Caki2 (cell line): ENCODE measurements at places on chromosomes 1 and 21.
A peak's percentile ranks its signal among the peaks of the same experiment; 100 is the strongest.

DNA sequence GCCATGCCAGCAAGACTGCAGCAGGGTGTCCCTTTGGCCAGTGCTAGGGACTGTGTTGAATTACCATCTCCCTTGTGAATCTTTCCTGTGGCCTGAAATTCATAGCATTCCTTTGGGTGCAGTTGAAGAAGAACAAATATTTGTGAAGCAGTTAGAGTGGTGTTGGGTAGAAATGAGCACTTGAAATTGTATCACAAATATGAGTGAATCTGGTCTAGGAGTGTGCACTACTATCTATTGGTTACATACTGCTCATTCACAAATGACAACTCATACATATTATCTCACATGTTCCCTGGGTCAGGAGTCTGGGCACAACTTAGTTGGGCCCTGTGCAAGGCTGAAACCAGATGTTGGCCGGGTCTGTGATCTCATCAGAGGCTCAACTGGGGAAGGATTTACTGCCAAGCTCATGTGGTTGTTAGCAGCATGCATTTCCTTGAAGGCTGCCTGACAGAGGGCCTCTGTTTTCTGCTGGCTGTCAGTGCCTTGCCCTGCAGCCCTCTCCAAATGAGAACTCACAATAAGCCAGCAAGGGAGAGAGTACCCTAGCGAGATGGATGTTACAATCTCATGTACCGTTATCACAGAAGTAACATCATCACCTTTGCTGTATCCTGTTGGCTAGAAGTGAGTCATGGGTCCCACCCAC lies 23.8 kb downstream of the AJAP1 start:
- DNase-seq = no peak

DNA sequence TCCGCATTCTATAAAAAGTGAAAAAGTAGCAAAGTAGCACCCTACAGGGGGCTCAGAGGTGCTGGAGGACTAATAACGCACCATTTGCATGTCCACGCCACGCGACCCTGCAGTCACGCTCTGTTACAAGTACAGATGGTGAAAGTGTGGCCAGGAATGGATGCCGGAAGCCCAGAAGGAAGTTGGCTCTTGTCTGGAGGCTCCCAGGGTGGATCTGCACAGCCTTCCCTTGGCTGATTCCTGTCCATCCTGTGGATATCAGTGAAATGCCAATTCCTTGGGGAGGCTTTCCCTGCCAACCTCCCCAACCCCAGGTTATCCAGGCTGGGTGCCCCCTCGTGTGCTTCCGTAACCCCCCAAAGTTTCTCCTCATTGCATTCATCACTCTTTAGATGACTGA lies 396.8 kb downstream of the KIF26B start:
- DNase-seq = no peak

GRCh38 chr1:41547781-41548560 lies 63.5 kb upstream of the EDN2 start:
- DNase-seq = no peak

GRCh38 chr1:211601982-211602670 lies 23.2 kb upstream of the SLC30A1 start:
- DNase-seq = no peak

- DNase-seq = no peak
These were observed 156.9 kb upstream of the COL6A1 start for GRCh38 chr21:45824546-45825215.

DNA sequence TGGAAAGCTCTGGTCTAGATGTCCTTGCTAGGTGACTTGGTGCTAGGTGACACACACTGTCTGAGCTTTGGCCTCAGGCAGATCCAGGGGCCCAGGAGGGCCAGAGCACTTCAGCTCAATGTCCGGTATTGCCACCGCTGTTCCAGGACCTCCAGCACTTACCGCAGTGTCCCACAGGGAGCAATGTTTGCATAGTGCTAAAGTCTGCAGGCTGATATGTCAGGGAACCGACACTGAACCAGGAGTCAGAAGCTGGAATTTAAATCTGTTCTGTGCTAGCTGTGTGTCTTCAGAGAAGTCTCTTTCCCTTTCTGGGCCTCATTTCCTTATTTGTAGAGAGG lies 19.3 kb downstream of the DHCR24 start:
- DNase-seq = no peak

DNA sequence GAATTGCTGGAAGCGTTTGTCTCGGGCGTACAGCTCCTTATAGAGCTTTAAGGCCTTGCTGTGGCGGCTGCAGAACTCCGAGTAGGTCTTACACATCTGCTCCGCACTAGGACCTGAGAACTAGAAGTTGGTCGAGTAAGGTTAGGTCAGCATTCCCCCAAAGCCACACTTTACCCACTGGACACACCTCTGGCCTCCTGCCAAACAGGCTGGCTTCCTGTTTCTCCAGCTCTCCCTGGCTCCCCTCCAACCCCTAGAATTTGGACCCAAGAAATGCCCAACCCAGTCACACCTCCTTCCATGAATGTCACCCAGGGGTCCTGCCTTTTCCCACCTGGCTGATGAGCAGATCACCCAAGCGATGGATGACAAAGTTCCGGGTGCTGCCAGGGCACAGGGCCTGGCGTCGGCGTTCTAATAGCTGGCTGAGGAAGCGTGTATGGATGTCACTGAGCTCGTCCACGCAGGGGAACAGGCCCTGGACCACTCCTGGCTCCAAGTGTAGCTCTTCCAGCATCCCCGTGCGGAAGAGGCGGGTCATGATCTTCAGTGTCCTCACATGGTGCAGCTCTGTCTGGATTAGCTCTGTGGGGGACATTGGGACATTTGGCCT lies 15.6 kb downstream of the ARHGEF2 start:
- DNase-seq = peak; percentile 62

GRCh38 chr1:152107984-152108881 lies 7.0 kb downstream of the TCHH start:
- DNase-seq = no peak

- DNase-seq = peak; percentile 79
These were observed 6.3 kb upstream of the LAD1 start for GRCh38 chr1:201405484-201405831.
